Right kidney (tissue), 9 donors: ENCODE measurements at places on chromosomes 2 and 18.

- peak; percentile 29 for DNase-seq
Measured at GRCh38 chr2:159875083-159875482, 77.1 kb upstream of the CD302 start.

DNA sequence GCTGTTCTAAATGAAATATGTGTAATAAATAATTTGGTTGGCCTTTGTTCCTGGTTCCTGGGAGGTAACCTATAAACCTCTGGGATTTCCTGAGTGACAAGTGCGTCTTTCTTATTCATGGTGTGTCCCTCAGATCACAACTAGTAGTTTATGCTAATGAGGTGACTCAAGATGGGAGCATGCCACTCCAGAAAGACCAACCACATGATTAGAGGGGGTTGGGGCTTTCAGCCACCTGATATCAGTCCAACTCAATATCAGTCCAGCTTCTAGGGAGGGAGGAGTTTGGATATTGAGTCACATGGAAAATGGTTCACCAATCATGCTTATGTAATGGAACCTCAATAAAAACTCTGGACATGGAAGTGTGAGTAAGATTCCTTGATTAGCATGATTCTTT, 96.6 kb downstream of the QPCT start:
- DNase-seq = no peak

GRCh38 chr2:143629340-143629739, 500.1 kb downstream of the ARHGAP15 start:
- DNase-seq = no peak

- no peak for DNase-seq
Measured at GRCh38 chr2:160252278-160252887, 52.3 kb upstream of the ITGB6 start.

- DNase-seq = peak; percentile 60
Measured at GRCh38 chr2:96505231-96505889, at the start of gene NEURL3. Gene NEURL3, minus strand, starts transcription at chr2:96505357. Its CDS starts 71 bp downstream, at chr2:96505286.

- DNase-seq = no peak
Measured at GRCh38 chr2:182915369-182916326, 49.2 kb upstream of the FRZB start.

DNA sequence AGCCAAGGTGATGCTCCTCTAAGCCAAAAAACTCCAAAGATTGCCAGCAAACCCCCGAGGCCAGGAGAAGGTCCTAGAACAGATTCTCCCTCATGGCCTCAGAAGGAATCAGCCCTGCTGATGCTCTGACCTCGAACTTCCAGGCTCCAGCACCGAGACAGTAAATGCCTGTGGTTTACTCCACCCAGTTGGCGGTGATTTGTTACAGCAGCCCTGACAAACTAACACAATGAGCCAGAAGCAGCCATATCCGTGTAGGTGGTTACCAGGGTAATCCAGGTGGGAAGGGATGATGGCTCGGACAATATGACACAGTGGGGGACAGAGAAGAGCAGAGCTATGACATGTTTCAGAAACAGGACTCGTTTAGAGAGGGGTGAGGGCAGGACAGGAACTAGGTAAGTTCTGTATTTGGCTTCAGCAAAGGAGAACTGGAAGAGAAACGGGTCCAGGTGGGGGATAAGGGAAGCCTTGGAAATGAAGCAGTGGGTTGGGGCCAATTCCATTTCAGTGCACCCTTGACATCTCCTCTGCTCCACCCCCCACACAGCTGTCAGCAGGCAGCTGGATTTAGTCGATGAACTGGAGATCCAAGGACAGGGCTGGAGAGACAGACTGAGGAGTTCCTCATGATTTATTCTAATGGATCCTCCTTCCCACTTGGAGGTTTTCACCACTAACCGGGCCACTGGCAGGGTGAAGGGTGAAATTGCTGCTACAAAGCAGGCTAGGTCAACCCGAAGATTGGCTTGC, 179.7 kb upstream of the SH3BP4 start:
- DNase-seq = peak; percentile 39

GRCh38 chr2:197212344-197213262, 98.0 kb downstream of the ANKRD44 start:
- no peak for DNase-seq
